ENCODE measurements at places on chromosomes 4 and X. TPM values are rescaled to one million over a fixed set of nuclear protein-coding genes. Genes with fewer than 3 reads are reported as not detected.

Gene NXF2
- not detected for polyA plus RNA-seq

Gene AMBN
- not detected for polyA plus RNA-seq

Gene SH3D19
- polyA plus RNA-seq: 11.0 TPM

Gene TMEM35A
- polyA plus RNA-seq: 57.0 TPM

Gene SPATA4
- 4.7 TPM for polyA plus RNA-seq

Gene TAF1
- 4.8 TPM for polyA plus RNA-seq

Gene SOD3
- not detected for polyA plus RNA-seq
